ENCODE measurements at places on chromosomes 4 and X. TPM values are rescaled to one million over a fixed set of nuclear protein-coding genes. Genes with fewer than 3 reads are reported as not detected.

The TFDP3 gene
- polyA plus RNA-seq: not detected

GRCh38 chr4:108954880-108955279, 192.0 kb upstream of the ETNPPL start:
- no peak for DNase-seq

GRCh38 chr4:56651056-56651350, 30.1 kb downstream of the HOPX start:
- no peak for DNase-seq

DNA sequence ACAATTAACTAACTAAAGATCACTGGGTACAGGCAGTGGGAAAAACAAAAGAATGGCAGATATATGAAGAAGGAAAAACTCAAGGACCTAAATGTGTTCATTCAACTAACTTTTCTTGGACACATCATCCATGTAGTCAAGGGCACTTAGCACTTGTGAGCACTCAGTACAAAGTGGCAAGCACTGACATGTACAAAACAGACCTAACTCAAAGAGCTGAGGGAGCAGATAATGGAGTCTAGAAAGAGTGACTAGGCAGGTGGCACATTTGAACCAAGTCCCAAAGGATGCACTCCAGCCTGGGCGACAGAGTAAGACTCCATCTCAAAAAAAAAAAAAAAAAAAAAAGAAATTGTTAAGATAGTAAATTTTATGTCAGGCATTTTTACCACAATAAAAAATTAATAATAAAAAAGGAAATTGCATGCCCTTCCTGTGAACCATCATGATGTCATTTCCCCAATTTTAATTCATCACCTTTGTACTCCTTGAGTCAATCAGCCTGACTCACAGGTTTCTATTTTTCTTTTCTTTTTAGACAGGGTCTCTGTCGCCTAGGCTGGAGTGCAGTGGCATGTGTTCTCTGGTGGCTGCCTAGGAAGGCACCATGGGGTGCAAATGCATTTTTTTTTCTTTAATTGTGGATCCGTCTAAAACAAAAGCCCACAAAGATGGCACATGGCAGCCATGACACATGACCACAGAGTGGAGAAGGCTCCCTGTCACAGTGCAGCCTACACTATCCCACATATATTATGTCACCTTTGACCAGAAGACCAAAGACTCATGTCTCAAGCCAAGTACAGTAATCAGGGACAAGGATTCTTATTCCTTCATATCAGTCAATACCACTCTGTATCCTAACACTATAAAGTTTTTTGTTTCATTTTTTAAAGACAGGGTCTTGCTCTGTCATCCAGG, 91.9 kb downstream of the CHST7 start:
- DNase-seq: peak; percentile 37

- peak; percentile 91 for DNase-seq
Measured at GRCh38 chr4:70839589-70840093, at the start of gene GRSF1. Gene GRSF1 (minus strand): TSS chr4:70839890. CDS start chr4:70839827, 63 bp downstream.

GRCh38 chr4:145230726-145231125, 50.3 kb upstream of the OTUD4 start:
- DNase-seq: no peak

GRCh38 chr4:180788729-180789128, 1454.5 kb upstream of the TENM3 start:
- DNase-seq: no peak

DNA sequence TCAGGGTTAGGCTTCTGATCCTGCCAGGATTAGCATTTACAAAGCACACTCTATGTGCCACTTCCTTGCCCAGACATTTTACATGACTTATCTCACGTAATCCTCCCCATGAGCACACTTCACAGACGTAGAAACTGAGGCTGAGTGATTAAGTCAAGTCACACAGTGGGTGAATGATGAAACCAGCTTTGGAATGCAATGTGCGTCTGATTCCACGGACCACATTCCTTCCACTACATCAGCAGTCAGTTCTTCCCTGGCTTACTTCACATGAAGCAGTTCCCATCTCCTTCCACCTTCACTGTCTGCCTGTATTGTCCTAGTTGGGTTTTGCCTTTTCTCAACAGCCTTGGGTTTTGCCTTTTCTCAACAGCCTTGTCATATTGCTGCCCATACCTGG, 134.3 kb upstream of the PPARGC1A start:
- DNase-seq: no peak

DNA sequence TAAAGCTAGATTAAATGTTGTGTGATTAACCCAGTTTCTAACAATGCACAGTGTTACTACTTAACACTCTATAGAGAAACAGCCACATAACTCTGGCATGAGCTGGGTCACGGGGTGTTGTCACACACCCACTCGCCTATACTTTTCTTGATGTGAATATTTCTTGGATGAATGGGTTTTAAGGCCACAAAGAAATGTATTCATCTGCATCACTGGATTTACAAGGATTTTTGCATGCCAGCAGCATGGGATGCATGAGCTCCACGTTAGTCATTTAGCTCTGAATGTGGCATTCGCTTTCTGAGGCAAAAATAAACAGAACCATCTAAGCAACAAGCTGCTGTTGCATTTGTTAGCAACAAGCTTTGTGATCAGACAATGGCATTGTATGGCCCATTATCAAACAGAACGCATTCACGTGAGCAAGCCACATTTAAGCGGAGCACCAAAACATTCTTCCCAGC, 89.7 kb downstream of the LRP2BP start:
- peak; percentile 27 for DNase-seq

GRCh38 chrX:7158468-7158990, 10.6 kb upstream of the PUDP start:
- DNase-seq: no peak

Data from endothelial cell of umbilical vein (primary cell).